ENCODE measurements at places on chromosomes 16 and 17. TPM values are rescaled to one million over a fixed set of nuclear protein-coding genes. Genes with fewer than 3 reads are reported as not detected.

The KRT17 gene
- 3,176 TPM for total RNA-seq

The CORO6 gene
- total RNA-seq, result 4.2 TPM

The TAC4 gene
- not detected for total RNA-seq

The SERPINF2 gene
- not detected for total RNA-seq

The PYDC1 gene
- not detected for total RNA-seq

The KRTAP3-1 gene
- not detected for total RNA-seq

The CD300E gene
- total RNA-seq, result not detected

DNA sequence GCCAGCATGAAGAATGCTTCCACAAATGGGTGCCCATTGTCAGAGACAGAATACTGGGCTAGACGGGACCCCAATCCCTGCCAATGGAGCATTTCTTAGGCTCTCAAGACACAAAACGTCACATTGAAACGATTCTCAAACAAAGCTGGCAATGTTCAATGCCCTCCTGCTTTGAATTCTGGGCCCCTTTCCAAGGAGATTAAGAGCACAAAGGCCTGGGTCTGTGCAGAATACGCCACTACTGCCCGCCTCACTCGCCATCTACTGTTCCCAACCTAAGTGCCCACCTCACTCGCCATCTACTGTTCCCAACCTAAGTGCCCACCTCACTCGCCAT is 9.7 kb downstream of the CFAP20 start:
- H3K4me3 ChIP-seq, result no peak overlapping the region
- H3K27ac ChIP-seq, result no peak overlapping the region
- peaks cover 24% of the 10 kb centered on the region for H3K36me3 ChIP-seq
- H3K27me3 ChIP-seq, result no peaks in the 10 kb centered on the region
- H3K4me1 ChIP-seq, result peaks cover 31% of the 10 kb centered on the region
- DNase-seq, result no peak

- no peaks in the 10 kb centered on the region for H3K27me3 ChIP-seq
- H3K36me3 ChIP-seq, result no peaks in the 10 kb centered on the region
- H3K4me3 ChIP-seq, result no peak overlapping the region
- H3K27ac ChIP-seq, result no peak overlapping the region
- no peak for DNase-seq
- peaks cover 22% of the 10 kb centered on the region for H3K4me1 ChIP-seq
These were observed 10.6 kb downstream of the MOSMO start for GRCh38 chr16:22018559-22018958.

- no peak overlapping the region for H3K27ac ChIP-seq
- H3K36me3 ChIP-seq, result no peaks in the 10 kb centered on the region
- H3K27me3 ChIP-seq, result no peaks in the 10 kb centered on the region
- peaks cover 11% of the 10 kb centered on the region for H3K4me1 ChIP-seq
- no peak for DNase-seq
These were observed 43.4 kb downstream of the MYOCD start for GRCh38 chr17:12709063-12709462.

DNA sequence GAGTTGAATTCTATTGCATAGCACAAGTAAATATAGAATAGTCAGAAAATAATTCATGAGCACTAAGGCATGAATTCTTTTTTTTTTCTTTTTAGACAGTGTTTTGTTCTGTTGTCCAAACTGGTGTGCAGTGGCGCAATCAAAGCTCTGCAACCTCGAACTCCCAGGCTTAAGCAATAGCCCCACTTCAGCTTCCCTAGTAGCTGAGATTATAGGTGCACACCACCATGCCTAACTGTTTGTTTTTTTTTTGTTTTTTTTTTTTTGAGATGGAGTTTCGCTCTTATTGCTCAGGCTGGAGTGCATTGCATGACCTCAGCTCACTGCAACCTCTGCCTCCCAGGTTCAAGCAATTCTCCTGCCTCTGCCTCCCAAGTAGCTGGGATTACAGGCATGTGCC is 16.6 kb downstream of the TUBD1 start:
- no peaks in the 10 kb centered on the region for H3K4me1 ChIP-seq
- no peak overlapping the region for H3K4me3 ChIP-seq
- no peaks in the 10 kb centered on the region for H3K27me3 ChIP-seq
- no peak overlapping the region for H3K27ac ChIP-seq
- peaks cover 46% of the 10 kb centered on the region for H3K36me3 ChIP-seq

GRCh38 chr16:80804056-80804525 is 307 bp downstream of the CDYL2 start:
- peak; percentile 53 for DNase-seq
- peaks cover 30% of the 10 kb centered on the region for H3K27me3 ChIP-seq
- no peaks in the 10 kb centered on the region for H3K36me3 ChIP-seq
- peak overlapping the region; percentile 56 for H3K4me3 ChIP-seq

DNA sequence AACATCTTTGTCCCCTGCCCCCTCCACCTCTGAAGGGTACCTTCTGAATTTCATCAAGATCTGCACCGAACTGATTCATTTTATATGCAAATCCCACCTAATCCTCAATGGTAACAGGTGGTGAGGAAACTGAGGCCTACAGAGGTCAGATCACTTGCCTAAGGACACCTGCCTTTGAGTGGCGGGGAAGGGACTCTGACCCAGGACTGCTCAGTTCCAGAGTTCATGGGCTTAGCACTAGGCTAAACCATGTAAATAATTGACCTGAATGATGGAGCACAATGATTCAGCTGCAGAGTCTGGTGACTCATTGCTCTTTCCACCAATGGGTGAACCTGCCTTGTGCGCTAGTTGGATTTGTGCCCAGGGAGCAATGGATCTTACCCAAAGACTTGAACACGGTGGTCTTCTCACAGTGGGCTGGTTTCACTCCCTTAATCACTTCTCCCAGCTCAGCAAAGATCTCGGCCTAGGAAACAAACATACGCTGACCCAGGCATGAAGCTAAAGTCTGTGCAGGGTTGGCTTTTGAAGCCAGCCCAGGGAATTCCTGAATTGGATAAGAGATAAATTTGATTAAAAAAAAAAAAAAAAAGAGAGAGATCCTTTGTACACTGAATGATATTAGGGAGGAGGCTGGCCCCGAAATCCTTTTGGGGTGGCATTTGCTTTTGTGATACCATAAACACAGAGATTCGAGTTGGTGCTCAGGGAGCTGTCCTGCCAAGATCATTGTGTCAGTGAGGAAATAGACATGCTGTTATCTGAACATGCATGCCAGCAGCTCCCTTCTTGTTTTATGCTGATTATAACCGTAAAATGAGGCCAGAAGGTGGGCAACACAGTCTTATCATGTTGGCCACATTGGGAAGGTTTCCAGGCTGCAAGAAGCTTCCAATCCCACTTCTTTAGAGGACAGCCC is 17.0 kb downstream of the CRYM start:
- peaks cover 3% of the 10 kb centered on the region for H3K27me3 ChIP-seq
- no peaks in the 10 kb centered on the region for H3K4me1 ChIP-seq
- peak; percentile 59 for DNase-seq
- no peak overlapping the region for H3K27ac ChIP-seq
- no peaks in the 10 kb centered on the region for H3K36me3 ChIP-seq

- no peak overlapping the region for H3K27ac ChIP-seq
- H3K27me3 ChIP-seq, result no peaks in the 10 kb centered on the region
- no peaks in the 10 kb centered on the region for H3K36me3 ChIP-seq
- no peak for DNase-seq
- no peak overlapping the region for H3K4me3 ChIP-seq
- H3K4me1 ChIP-seq, result no peaks in the 10 kb centered on the region
These were observed 769.0 kb downstream of the KCNJ2 start for GRCh38 chr17:70938336-70938735.

GRCh38 chr17:79298799-79299198 is 224.2 kb downstream of the ENGASE start:
- H3K4me3 ChIP-seq, result no peak overlapping the region
- no peak overlapping the region for H3K27ac ChIP-seq
- H3K4me1 ChIP-seq, result no peaks in the 10 kb centered on the region

DNA sequence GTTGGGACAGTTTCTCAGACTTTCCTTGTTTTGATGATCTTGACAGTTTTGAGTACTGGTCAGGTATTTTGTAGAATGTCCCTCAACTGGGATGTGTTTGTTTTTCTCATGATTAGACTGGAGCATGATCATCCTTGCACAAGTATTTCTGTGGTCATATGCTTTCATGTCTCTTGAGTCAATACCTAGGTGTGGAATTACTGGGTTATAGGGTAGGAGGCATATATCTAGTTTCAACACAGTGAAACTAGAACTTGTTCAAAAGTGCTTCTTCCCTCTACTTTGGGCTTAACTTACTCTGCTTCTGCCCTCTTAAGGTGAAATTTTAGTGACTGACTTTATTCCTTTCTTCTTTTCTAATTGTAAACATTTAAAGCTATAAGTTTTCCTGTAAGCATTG is 30.1 kb downstream of the IKZF3 start:
- no peaks in the 10 kb centered on the region for H3K4me1 ChIP-seq
- H3K27ac ChIP-seq, result no peak overlapping the region
- no peak for DNase-seq
- peaks cover 9% of the 10 kb centered on the region for H3K27me3 ChIP-seq

DNA sequence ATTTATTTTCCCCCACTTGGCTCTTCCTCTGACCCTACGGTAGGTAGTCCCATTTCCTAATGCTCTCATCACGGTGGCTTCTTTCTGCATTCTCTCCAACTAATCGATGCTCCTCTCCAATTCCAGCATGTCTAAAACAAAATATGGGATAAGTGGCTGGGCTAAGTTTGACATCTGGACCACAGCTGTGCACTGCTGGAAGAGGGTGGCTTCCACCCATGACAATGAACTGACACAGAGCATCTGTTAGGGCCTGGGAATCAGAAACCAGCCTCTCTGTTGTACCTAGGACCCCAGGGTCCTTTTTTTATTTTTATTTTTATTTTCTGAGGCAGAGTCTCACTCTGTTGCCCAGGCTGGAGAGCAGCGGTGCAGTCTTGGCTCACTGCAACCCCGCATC is 29.0 kb upstream of the SLC39A11 start:
- H3K27ac ChIP-seq, result no peak overlapping the region
- no peaks in the 10 kb centered on the region for H3K27me3 ChIP-seq
- no peak overlapping the region for H3K4me3 ChIP-seq
- no peaks in the 10 kb centered on the region for H3K36me3 ChIP-seq
- no peaks in the 10 kb centered on the region for H3K4me1 ChIP-seq
- no peak for DNase-seq

GRCh38 chr17:6558932-6559752 is 2.8 kb upstream of the PITPNM3 start:
- H3K27me3 ChIP-seq, result no peaks in the 10 kb centered on the region
- peaks cover 21% of the 10 kb centered on the region for H3K4me1 ChIP-seq
- H3K36me3 ChIP-seq, result no peaks in the 10 kb centered on the region
- no peak overlapping the region for H3K27ac ChIP-seq
- DNase-seq, result no peak
- H3K4me3 ChIP-seq, result no peak overlapping the region

DNA sequence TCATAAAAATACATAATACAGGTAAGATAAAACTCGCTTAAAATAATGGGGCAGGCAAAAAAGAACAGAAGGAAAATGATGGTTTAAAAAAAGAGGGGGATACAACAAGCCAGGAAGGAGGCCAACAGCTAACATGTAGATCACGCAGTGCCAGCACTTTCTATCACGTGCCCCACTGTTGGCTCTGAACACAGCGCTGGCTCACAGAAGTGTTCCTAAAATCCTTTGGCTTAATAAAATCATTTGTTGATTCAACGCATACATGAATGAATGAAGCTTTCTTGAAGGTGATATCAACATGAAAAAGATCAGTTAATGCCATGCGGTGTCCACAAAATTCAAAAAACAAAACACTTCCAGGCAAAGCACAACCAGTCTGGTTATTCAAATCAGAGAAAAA is 8.5 kb downstream of the ITGAE start:
- no peak overlapping the region for H3K27ac ChIP-seq
- no peaks in the 10 kb centered on the region for H3K36me3 ChIP-seq
- DNase-seq, result no peak
- no peaks in the 10 kb centered on the region for H3K27me3 ChIP-seq
- peaks cover 16% of the 10 kb centered on the region for H3K4me1 ChIP-seq

DNA sequence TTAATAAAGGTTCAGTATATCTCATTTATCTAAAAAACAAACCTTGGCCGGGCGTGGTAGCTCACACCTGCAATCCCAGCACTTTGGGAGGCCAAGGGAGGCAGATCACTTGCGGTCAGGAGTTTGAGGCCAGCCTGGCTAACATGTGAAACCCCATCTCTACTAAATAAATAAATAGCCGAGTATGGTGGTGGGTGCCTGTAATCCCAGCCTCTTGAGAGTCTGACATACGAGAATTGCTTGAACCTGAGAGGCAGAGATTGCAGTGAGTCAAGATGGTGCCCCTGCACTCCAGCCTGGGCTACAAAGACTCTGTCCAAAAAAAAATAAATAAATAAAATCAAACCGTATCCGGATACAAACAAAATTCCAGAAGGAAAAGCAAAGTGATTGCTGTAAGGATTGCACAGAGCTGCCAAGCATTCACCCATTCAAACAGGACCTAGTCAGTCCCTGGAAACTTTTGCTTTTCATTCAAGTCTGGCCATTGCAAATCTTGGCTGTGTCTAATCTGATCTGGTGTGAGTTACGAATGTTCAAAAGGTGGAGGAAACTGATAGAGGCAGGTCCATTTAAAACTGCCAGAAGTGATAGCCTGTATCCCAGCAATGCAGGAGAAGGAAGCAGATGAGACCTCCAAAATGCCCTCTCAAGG is 102.5 kb upstream of the CLEC3A start:
- peak; percentile 14 for DNase-seq
- H3K27me3 ChIP-seq, result no peaks in the 10 kb centered on the region
- no peak overlapping the region for H3K27ac ChIP-seq
- H3K4me1 ChIP-seq, result peaks cover 14% of the 10 kb centered on the region
- H3K36me3 ChIP-seq, result no peaks in the 10 kb centered on the region
- no peak overlapping the region for H3K4me3 ChIP-seq

GRCh38 chr17:45147581-45148182 is 593 bp upstream of the HEXIM1 start:
- H3K4me1 ChIP-seq, result peaks cover 22% of the 10 kb centered on the region
- H3K27ac ChIP-seq, result peak overlapping the region; percentile 95
- peaks cover 17% of the 10 kb centered on the region for H3K36me3 ChIP-seq
- peak; percentile 90 for DNase-seq

- peaks cover 61% of the 10 kb centered on the region for H3K4me1 ChIP-seq
- H3K27ac ChIP-seq, result no peak overlapping the region
- H3K27me3 ChIP-seq, result no peaks in the 10 kb centered on the region
- DNase-seq, result no peak
These were observed 4.9 kb upstream of the ACTG1 start for GRCh38 chr17:81517339-81518112.

DNA sequence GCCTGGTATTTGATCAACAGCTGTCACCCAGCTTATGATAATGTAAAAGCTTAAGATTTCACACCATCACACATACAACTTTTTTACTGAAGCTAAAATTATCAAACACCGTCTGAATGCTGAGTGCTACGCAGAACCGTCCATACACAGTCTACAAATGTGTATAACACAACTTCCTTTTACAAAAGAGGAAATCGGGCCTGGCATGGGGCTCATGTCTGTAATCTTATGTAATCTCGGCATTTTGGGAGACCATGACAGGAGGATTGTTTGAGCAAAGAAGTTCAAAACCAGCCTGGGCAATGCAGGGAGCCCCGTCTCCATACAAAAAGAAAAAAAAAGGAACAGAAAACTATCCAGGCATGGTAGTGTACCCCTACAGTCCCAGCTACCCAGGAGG is 19.6 kb upstream of the QRICH2 start:
- H3K36me3 ChIP-seq, result peaks cover 89% of the 10 kb centered on the region
- no peaks in the 10 kb centered on the region for H3K27me3 ChIP-seq
- H3K4me1 ChIP-seq, result no peaks in the 10 kb centered on the region
- H3K4me3 ChIP-seq, result no peak overlapping the region
